Left lung (tissue), 14 donors: ENCODE measurements at places on chromosomes 5 and 9. TPM values are rescaled to one million over a fixed set of nuclear protein-coding genes. Genes with fewer than 3 reads are reported as not detected.

GRCh38 chr5:79800979-79801827 lies 111.6 kb downstream of the CMYA5 start:
- DNase-seq: no peak

- DNase-seq: no peak
Observed at GRCh38 chr5:147446523-147446922, 63.3 kb downstream of the DPYSL3 start.

TGFBI gene
- polyA plus RNA-seq: 139 TPM

- DNase-seq: no peak
Observed at GRCh38 chr5:3339798-3340115, 255.9 kb upstream of the IRX1 start.

DNA sequence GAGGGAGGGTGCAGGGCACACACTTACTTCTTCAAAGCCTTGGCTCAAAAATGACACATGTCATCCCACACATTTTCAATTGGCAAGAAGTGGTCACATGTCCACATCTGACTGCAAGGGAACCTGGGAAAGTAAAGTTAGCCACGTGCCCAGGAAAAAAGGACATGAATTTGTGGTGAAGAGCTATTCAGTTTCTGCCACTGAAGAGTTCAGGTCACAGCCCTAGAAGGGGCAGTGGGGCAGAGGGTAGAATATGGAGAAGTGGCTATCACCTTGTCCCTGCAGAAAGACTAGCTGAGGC lies 1.9 kb upstream of the RGS14 start:
- DNase-seq: no peak

PCDHB3 gene
- polyA plus RNA-seq: 3.3 TPM

ZNF879 gene
- 4.6 TPM for polyA plus RNA-seq

DNA sequence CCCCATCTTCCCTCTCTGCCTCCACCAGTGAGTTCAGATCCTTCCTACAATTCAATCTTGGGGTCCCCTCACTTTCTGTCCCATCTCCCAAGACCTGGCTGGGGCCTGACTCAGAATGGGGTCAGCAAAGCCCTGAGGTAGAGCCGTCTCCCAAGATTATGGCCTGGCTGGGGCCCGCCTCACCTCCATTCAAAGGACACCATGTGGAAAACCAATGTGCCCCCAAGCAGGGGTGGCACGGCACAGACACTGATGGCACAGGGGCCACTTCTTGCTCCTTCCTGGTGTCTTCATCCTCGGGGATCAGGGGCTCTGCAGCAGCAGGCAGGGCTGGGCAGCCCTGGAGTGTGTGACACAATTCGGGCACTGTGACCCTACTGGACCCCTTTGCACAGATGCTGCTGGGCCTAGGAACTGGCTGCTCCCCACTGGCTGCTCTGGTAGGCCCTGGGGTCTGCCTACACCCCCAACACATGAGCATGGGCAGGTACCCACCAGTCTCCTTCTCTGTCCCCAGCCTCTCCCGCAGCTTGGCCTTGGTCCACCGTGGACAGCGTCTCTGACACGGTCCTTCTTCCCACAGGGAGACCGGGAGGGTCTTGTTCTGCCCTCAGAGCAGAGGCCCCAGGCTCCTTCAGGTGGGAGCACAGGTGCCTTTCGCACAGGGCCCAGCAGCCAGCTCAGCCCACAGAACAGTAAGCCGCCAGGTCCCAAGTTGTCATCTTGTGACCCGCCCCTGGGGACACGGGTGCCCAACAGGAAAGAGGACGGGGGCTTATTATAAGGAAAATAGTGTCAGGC lies 89.5 kb downstream of the ADAMTS2 start:
- peak; percentile 41 for DNase-seq

DNA sequence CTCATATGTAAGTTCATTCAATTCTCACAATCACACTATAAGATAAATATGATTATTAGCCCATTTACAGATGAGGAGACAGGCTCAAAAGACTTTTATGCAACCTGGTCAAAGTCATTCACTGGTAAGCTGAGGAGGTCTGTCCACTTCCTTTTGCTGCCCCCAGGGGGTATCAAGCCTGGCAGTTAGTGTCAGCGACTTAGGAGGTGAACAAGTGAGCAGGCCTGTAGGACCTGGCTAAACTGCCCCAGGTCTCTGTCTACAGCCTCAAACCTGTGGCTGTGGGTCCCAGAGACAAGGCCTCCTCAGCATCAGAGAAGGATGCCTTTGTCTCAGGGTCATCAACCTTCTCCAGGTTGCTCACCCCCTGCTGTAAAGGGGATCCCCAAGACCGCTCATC lies 10.4 kb downstream of the TGFBI start:
- no peak for DNase-seq

DNA sequence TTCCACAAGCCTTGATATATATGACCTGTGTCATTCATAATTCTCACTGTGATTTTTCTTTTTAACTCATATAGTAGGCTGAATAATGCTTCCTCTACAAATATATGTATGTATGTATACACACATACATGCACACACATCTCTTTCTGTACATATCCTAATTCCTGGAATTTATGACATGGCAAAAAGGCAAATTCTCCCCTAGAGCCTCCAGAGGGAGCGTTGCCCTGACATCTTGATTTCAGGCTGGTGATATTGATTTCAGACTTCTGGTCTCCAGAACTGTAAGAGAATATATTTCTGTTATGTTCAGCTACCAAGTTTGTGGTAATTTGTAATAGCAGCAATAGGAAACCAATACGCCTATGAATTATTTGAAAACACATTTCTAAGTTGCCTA lies 166.6 kb upstream of the GAS1 start:
- DNase-seq: no peak
